ENCODE measurements at places on chromosomes 3 and 15.

GRCh38 chr15:39359771-39360170 is 221.1 kb upstream of the THBS1 start:
- no peak for DNase-seq

DNA sequence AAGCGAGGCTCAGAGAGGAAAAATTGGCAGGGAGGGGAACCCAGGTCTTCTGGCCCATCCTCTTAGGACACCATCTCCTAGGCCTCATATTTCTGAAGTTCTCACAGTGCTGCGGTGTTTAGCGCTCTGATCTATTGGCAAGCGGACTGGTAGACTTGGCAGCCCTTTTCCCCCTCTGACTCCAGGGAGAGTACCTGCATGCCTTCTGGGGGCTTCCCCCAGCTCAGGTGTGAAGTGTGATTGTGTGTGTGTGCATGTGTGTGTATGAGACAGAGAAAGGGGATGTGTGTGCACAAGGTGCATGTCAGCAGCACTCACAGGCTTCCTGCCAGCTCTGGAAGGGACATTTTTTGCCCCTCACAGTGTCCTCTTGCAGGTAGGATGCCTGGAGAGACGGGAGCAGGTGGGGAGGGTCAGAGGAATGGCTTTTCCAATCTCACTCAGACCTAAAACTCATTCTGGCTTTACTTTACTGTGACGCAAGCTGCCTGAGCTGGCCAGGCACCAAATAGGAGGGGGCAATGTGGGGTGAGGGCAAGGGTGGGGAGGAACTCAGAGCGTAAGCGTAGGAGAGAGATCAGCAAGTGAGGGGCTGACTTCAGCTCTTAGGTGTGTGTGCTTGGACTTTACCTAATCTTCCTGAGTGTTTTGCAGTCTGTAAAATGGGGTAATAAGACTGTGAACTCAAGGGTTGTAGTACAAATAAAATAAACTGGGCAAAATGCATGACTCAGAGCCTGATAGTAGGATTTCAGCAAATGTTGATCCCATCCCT is 4.0 kb upstream of the IL17RE start:
- DNase-seq: no peak

DNA sequence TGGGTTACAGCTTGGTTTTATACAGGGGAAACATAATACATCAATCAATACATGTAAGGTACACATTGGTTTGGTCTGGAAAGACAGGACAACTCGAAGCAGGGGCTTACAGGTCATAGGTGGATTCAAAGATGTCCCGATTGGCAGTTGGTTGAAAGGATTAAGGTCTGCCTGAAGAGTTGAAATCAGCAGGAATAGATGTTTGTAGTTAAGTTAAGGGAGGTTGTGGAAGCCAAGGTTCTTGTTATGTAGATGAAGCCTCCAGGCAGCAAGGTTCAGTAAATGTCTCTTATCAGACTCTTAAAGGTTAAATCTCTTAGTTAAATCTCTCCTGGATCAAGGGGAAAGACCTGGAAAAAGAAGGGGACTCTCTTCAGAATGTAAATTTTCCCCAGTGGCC is 58.4 kb upstream of the MINAR1 start:
- no peak for DNase-seq

DNA sequence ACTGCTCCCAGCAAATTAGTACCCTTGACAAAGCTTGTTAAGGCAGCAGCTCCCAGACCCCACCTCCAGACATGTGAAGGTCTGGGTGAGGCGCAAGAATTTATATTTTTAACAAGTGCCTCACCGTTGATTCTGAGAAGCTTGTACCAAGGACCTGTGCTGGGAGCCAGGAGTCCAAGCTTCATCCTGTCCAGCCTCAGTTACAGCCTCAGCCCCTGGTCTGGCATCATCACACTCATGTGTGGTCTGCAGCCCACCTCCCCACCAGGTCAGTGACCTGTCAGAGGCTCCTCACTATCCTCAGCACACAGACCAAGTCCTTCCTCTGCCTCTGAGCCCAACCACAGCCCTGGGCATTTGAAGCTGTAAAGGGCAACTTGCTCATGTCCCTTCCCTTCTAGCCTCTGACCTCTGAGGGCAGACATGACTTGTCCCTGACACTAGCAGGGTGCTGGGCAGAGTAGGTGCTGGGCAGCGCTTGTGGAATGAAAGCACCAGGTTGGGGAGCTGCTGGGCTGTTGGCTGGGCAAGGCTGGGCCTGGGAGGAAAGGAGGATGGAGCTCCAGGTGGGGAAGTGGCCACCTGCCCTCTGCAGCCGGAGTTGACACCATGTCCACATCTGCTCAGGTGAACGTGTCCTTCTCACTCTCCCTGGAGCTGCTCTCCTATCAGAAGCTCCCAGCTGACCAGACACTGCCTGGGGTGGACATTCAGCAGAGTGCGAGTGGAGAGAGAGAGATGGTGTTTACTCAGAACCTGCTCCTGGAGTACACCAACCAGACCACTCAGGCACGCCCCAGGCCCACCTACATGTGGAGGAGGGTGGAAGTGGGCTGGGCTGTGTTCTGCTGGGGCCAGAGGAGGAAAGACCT is 16.9 kb downstream of the ACAA1 start:
- DNase-seq: no peak

DNA sequence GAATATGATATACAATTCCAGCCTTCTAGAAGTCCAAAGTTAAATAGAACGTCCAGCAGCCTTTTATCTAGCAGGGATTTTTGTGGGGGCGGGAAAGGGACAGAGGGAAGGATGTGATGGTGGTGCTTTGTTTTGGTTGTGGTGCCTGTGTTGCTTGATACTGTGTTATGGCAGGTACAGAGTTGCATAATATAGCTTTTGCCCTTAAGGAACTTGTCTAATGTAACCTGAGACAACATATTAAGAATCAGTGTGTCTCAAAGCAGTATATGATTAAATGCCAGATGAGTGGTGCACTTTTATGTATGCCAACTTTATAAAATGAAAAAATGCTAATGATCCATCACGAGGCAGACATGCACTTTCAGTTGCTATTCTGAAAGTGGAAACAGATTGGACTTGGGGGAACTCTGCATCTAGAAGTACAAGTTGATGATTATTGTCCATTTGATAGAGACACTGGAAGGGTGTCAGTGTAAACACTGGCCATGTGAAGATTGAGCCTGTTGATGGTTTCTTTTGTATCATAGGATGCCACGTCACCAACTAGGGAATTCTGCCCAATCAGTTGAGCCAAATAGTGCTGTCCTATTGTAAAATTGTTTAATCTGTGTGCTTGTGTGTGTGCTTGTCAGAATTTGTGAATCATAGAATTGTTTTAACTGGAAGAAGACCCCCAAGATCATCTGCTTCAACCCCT is 23.0 kb downstream of the NEO1 start:
- DNase-seq: peak; percentile 27

- no peak for DNase-seq
These were observed 347.7 kb upstream of the ARPP21 start for GRCh38 chr3:35291471-35292236.

- DNase-seq: no peak
These were observed 17.0 kb downstream of the BCL2A1 start for GRCh38 chr15:79953951-79954444.

GRCh38 chr3:17775073-17775472 is 32.6 kb upstream of the TBC1D5 start:
- no peak for DNase-seq

DNA sequence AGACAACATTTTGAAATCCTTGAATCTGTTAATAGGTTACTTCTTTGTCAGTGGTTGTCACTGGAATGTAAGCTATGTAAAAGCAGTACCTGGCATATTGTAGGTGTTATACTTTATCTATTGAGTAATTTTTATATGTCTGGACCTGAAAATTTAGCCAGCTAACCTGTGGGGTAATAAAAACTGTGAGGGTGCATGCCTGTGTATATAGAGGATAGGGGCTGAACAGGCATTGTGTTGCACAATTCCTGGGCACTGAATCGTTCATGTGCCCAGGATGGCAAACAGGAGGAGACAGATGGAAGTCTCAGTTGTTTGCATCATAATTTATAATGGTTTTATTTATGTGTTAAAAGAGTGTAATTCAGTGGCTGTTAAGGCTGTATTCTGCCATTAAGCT is 67.1 kb downstream of the ARMC8 start:
- no peak for DNase-seq

DNA sequence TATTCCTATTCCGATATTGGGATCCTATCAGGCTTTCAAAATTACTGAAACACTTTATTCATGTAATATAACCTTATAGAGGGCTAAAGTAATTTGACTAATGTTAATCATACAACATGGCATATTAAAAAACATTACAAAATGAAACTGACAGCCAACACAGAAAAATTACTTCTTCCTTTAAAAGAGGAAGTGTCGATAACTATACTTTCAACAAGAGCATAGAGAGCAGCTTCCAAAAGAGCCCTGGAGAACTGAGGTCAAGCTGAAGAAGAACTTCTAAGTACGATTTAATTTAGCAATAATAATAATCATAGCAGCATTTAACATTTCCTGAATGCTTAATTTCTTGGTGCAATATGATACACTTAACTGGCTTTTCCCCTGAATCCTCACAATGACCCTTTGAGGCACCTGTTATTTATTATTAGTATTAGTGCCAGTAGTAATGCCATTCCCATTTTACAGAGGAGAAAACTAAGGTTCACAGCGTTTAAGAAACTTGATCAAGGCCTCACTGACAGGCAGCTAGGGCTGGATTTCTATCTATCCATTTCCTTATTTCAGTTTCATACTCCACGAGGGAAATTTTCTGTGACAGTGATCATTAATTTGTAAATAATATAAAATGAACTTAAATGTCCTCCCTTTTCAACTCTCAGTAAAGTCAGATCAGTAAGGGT is 181.6 kb downstream of the CFAP20DC start:
- no peak for DNase-seq

DNA sequence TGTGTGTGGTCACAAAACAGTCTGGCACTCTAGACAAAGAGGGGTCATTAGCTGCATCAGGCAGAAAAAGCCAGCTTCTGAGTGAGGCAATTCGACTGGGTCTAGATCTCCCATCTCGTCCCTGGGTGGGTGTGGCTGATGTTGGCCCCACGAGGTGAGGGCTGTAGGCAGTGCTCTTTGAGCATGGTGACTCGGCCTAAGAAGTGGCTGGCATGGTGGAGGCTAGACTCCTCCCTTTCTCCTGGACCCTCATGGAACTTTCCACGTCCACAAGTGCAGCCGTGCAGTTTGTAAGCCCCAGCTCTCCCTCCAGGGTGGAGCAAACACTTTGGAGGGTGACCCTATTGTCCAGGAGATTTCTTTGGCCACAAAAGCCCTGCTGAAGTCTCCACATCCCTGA is 134.1 kb downstream of the OPA1 start:
- no peak for DNase-seq

DNA sequence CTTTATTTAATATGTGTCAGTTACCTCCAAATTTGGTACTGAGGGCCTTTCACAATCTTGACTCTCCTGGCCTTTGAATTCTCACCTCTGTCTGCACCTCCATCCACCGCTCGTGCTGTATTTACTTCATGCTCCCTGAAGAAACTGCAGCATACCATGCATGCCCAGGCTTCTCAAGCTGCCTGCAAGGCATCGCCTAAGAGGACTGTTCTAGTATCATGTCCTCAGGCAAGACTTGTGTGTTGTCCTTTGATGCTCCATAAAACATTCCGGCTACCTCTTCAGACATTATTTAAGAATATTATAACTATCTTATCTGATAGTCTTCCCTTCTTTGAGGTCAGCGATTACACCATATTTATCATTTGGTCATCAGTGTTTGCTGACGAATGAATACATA is 682.5 kb downstream of the NR2F2 start:
- no peak for DNase-seq

DNA sequence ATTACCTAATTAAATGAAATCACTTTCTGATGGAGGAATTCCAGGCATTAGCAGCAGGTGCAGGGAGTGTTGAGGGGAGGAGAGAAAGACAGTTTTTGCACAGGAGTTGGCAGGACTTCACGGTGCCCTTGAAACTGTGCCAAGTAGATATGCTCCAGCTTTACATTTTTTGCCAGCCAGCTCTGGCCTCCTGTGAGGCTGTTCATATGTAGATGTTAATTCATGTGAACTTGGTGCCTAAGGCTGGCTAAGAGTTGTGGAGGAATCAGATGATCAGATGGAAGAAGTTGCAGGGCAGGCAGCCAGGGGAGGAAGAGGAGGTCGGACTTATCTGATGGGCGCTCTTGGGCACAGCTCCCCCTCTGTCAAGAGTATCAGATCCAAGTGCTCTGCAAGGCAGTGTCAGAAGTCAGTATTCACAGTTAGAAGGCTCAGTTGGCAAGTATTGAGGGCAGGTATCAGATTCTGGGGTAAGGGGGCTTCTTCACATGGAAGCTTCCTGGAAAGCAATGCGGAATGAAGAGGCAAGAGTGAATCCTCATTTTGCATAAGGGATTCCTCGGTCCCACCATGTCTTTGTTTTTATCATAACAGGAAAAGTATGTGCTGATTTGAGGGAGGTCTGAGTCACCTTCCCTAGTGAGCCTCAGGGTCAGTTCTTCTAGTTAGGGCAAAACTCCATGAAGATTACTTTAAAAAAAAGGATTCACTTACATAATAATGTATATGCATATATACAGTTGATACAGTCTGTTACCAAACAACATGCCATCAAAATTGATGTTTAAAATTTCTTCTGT is 172.6 kb upstream of the UMPS start:
- DNase-seq: peak; percentile 81

DNA sequence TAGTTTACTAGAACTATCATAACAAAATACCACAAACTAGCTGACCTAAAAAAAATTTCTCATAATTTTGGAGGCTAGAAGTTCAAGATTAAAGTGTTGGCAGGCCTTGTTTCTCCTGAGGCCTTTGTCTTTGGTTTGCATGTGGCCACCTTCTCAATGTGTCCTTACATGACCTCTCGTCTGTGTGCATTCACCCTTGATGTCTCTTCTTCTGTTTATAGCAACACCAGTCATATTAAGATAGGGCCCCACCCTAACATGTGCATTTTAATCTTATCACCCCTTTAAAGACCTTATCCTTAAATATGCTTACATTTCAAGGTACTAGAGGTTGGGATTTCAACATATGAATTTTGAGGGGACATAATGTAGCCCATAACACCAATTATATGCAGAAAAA is 177.0 kb downstream of the ZBBX start:
- no peak for DNase-seq

GRCh38 chr15:88744548-88745020 is 58.7 kb upstream of the ACAN start:
- DNase-seq: peak; percentile 83

DNA sequence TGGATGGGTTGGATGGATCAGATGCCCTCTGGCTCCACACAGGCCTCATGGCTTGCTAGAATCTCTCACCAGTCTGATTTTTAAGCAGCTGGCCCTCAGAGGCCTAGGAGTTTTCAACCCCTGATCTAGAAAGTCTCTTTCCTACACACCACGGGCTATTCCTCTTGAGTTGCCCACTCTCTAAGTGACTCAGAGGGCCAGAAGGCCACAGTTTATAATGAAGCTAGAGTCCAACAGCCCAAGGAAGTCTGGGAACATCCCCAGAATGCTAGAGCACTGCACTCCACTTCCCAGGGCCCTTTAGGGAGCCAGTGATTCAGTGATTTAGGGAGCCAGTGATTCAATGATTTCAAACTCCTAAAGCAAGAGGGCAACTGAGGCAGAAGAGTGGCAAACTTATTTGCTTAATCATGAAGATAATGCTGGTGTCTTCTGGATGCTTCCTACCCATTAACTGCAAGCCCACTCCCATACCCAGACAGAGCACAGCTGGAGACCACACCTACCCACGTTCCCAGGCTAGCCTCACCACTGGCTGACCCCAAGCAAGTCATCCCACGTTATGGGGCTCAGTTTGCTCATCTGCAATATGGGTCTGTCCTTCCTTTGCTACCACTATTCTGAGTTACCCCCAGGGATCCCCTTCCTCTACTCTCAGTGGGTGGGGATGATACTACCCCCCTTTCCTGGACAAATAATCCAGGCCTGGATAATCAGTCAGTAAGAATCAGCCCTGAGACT is 36.7 kb downstream of the ABTB1 start:
- DNase-seq: no peak

- DNase-seq: peak; percentile 40
These were observed 61.0 kb downstream of the SCAPER start for GRCh38 chr15:76844096-76844495.
